ENCODE measurements at places on chromosomes 2 and 18.

DNA sequence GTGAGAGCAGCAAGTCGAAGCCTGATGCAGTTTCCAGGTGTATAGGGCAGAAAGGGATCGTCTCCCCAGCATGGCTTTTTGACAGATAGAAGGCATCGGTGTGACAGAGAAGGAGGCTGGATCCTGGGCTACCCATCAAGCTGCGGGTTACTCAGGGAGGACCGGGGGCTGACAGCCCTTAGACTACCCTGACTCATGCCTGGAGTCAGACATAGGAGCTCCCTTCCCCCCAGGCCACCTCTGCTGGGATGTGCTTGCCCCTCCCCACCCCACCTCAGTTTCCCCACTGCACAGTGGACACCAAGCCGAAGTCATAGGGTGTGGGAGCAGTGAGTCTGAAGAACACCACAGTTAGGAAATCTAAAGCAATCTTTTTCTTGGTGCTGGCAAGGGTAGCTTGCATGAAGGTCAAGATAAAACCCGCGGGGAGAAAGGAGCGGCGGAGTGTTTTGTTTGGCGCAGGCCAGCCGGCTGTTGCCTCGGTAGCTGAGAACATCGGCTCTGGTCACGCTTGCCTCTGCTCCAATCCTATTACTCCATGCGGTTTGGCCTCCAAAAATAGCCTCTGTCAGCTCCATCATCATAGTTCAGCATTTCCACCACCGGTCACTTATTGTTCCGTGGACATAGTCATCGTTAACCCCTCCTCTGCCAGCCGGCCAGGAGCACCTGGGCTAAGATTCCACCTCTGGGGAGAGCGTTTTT is 169.2 kb upstream of the GLI2 start:
- no peak for DNase-seq

DNA sequence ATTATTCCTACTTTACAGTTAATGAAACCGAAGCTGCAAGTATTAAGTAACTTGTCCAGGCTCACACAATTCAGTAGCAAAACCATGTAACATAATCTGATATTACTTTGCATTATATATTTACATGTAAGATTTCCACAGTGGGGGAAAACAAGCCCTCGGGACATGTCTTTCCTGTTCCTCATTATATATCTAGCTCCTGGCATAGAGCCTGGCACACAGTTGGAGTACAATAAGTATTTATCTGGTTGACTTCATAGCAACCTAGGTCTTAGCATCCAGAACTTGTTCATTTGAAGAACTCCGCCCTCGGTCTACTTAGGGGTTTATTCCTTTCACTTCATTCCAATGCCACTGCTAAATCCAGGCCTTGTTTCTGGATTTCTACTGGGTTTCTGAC is 1.6 kb upstream of the RBM45 start:
- DNase-seq = no peak

- DNase-seq = no peak
Measured at GRCh38 chr18:70074116-70074515, 126.4 kb upstream of the CD226 start.

- no peak for DNase-seq
Measured at GRCh38 chr18:75083131-75083530, 125.8 kb downstream of the PTGR3 start.

GRCh38 chr2:234241656-234242458 is 191.4 kb downstream of the SPP2 start:
- no peak for DNase-seq

DNA sequence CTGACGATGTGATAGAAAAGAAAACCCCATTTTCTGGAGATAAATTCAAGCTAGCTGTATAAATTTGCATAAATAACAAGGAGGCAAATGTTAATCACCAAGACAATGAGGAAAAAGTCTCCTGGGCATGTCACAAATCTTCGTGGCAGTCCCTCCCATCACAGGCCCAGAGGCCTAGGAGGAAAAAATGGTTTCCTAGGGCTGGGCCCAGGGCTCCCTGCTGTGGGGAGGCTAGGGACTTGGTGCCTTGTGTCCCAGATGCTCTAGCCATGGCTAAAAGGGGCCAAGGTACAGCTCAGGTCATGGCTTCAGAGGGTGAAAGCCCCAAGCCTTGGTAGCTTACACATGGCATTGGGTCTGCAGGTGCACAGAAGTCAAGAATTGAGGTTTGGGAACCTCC is 134.6 kb downstream of the CABLES1 start:
- DNase-seq = no peak

GRCh38 chr2:71457123-71457915 is 4.0 kb downstream of the DYSF start:
- no peak for DNase-seq

DNA sequence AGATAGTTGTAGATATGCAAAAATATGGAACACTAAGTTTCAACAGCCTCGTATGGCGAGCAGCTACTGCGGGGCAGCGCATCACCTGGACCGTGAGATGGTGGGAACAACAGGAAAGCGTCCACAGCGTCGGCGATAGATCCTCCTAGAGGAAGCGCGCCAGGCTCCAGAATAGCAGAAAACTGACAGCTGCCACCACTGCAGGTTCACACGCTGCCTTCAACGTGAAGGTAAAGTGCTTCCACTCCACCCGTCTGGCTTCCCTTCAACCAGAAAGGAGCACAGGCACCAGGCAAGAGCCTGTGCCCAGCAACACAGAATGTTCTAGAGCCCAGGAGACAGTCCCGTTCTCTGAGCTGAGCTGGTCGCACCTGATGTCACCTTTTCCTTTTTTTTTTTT is 20.0 kb downstream of the FBXO48 start:
- DNase-seq = no peak

- DNase-seq = no peak
Measured at GRCh38 chr2:3631161-3631850, 26.7 kb upstream of the ALLC start.

DNA sequence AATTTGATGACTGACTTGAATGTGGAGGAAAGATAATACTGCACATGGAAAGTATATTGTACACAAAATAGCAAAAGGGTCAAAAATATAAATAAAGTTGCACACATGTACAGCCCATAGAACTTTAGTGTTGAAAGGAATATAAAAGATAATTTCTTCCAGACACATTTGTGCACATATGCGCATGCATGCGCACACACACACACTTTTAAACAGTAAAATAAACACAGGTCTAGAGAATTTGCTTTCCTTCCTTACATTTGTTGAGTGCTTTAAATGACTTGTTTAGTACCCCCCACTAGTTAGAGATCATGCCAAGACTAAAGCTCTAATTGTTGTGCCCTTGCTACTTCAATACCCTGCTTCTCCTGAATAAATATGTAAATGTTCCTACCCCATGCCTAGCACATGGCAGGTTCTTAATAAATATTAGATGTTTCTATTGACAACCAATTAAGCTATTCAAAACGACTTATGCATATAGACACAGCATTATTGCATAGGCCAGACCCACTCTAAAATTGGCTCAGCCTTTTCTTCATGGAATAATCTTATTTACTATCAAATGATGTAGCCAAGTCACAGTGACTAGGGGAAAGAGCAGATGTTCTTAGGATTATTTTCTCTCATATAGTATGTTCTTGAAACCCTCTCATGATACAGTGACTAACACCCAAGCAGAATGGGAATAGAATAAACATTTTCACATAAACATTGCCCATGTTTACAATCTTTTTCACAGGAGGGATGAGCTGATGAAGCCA is 165.5 kb upstream of the ACVR2A start:
- DNase-seq = no peak

DNA sequence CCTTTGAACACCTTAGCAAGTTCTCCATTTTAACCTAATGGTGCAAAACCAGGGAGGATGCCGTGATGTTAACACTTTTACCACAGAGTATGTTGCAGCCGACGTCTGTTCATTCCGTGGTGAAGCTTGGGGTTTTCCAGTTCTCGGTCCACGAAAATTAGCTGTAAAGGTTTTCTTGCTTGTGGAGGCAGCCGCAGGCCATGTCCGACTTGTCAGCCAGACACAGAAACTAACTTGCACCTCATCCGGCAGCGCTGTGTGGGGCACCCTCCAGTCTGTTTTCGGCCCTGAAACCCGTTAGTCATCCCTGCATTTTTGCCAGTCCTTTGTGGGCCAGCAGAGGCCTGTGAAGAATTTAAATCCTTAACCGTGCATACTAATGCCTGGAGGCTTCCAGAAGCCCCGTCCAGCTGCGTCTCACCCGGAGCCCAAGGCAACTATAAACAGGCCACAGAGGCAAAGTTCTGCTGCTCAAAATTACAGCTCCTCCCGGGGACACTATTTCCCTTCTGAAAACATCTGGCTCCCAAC is 70.6 kb downstream of the SH3YL1 start:
- no peak for DNase-seq

GRCh38 chr2:105490956-105491355 is 92.1 kb upstream of the FHL2 start:
- no peak for DNase-seq

GRCh38 chr18:48098007-48098406 is 167.5 kb upstream of the SMAD2 start:
- no peak for DNase-seq

- peak; percentile 97 for DNase-seq
Measured at GRCh38 chr2:241148891-241149674, at the start of gene PASK. PASK (minus strand) TSS chr2:241149472; CDS start chr2:241143032, 6,440 bp downstream.

DNA sequence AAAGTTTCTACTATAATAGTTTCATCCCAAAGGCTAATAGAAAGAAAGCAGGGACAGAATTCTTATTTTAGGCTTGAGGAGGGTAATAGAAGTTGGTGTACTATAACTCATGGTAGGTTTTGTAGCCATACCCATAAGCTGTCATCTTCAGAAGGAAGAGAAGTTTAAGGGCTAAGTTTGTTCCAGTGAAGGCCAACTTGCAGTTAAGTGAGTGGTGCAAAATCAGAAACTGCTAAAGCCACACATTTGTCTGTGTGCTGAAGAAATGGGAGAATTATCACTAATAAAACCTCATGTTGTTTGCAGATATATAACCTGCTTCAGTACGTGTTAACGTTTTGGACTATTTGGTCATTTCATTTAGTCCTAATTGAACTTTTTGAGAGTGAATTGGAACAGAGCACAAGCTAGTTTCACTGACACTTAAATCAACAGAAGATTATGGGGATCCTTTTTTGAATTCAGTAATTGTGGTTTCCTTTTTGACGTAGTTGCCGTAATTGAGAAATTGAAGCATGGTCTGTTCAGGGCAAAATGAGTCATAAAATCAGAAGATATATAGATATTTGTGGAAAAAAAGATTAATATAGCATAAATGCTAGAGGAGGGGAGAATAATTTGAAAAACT is 69.1 kb downstream of the PHLPP1 start:
- peak; percentile 34 for DNase-seq

DNA sequence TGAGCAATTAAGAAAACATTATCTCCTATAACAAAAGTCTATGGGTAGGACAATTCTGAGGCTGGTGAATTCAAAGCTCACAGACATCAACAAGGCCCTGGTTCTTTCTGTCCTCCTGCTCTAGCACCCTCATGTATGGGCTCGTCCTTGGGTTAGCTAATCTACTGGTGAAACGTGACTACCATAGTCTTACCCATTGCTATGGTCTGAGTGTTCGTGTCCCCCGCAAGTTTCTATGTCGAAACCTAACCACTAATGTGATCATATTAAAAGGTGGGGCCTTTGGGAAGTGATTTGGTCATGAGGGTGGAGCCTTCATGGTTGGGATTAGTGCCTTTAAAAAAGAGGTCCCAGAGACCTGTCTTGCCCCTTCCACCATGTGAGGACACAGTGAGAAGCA is 564.7 kb downstream of the TNS1 start:
- DNase-seq = no peak

GRCh38 chr18:22974001-22974400 is 40.9 kb downstream of the RBBP8 start:
- no peak for DNase-seq

GRCh38 chr18:74219056-74219455 is 70.7 kb downstream of the TIMM21 start:
- DNase-seq = no peak

- no peak for DNase-seq
Measured at GRCh38 chr2:238130111-238130695, 8.3 kb upstream of the KLHL30 start.

- no peak for DNase-seq
Measured at GRCh38 chr2:239152916-239153305, 247.9 kb downstream of the HDAC4 start.

- DNase-seq = no peak
Measured at GRCh38 chr2:26462100-26462499, 15.8 kb downstream of the OTOF start.

GRCh38 chr2:28745876-28746275 is 5.8 kb upstream of the PPP1CB start:
- no peak for DNase-seq

- DNase-seq = no peak
Measured at GRCh38 chr2:129903586-129904425, 75.7 kb upstream of the RAB6C start.

DNA sequence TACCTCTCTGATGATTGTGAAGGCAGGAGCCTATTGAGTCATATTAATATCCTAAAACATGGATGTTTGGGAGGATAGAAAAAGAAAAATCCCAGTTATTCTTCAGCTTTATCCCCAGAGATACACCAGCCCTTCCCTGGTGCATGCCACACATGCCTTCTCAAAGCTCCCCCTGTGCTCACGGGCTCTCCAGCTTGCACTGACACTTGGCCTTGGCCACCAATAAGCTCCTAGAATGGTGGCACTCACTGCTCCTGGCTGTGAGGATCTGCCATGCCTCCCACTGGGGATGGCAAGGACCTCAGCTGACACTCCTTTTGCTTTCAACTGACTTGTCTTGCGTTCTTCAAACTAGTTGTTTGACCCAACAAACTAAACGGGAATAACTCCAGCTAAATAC is 15.9 kb downstream of the SLC14A1 start:
- no peak for DNase-seq

- DNase-seq = no peak
Measured at GRCh38 chr18:11962597-11962996, 18.7 kb upstream of the IMPA2 start.

DNA sequence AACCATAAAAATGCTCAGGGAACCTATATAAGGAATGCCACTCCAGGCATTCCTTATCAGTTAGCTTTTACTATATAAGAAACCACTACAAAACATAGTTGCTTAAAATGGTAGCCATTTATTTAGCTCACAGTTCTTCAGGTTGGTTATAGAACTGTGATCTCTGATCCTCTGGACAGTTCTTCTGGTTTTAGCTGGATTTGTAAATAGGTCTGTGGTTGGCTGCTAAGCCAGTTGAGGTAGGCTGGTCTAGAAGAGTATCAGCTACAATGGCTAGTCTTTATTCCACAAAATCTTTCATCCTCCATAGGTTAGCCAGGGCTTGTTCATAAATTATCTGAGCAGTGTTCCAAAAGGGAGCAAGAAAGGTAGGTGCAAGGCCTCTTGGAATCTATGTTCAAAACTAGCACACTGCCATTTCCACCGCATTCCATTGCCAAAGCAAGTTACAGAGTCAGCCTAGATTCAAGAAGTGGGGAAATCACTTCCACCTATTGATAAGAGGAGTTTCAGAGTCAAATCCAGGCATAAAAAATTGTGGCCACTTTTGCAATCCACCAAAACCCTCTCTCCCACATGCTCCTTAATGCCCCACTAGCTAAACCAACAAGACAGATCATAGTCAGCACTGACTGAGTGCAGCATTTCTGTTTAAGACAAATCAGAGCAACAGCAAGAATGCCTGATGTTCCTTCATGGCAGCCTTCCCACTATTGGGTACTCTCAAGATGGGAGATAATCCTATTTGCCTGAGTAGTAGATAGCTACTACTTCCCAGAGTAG is 146.4 kb downstream of the IRS1 start:
- DNase-seq = no peak

Data from CD4-positive, CD25-positive, alpha-beta regulatory T cell (primary cell).